Left cardiac atrium (tissue), 4 donors: ENCODE measurements at places on chromosomes 3 and 15. TPM values are rescaled to one million over a fixed set of nuclear protein-coding genes. Genes with fewer than 3 reads are reported as not detected.

DNA sequence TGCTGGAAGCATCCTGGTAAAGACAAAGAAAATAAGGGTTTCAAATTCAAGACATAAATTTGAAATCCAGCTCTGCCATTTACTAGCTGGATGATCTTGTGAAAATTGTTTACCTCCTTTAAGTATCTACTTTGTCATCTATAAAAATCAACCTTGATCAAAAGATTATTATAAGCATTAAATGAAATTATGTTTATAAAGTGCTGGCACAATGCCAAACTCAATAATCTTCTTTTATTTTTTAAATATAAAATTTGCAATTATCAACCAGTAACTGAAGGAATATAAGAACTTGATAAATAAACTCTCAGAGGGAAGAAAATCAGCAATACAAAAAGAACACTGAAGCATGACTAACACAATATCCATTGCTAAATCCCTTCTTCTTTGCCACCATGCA lies 25.8 kb downstream of the C3orf33 start:
- DNase-seq = no peak

DNA sequence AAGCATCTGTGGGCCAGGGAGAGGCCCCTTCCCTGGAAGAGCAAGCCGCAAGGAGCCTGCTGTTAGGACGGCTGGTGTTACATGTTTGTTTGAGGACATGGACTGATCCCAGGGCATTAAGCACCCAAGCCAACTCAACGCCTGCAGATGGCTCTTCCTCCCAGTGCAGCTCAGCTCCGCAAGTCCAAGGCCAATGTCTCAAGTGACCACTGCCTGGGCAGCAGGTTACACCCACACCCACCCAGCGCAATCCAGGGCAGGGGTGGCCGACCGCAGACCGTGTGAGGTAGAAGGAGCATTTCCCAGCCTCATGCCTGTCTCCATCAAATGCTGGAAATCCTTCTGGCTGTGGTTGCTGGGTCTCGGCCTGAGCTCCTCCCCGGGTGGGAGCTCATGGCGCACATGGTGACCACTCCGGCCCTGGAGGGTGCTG lies 14.5 kb downstream of the GP5 start:
- DNase-seq = no peak

- no peak for DNase-seq
Observed at GRCh38 chr3:128217702-128218547, 64.6 kb downstream of the EEFSEC start.

DNA sequence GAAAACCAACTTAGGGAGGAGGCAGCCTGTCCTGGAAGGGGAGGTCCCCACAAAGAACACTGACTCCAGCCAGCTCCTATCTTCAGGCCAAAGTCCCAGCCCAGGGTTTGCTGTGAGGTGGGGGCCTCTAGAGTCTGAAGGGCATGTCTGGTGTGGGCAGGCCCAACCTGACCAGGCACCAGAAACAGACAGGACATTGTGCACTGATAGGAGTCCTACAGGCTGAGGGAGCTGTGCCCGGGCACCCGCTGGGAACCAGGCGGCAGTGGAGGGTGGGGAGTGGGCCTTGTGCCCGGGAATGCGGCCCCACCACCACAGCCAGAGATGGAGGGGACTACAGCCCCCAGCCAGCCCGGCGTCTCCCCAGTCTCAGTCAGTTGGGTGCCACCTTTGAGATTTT lies 161.4 kb downstream of the WNT7A start:
- no peak for DNase-seq

GRCh38 chr15:63035977-63036376 lies 6.6 kb upstream of the TPM1 start:
- no peak for DNase-seq

CLRN1 gene
- total RNA-seq = not detected

DNA sequence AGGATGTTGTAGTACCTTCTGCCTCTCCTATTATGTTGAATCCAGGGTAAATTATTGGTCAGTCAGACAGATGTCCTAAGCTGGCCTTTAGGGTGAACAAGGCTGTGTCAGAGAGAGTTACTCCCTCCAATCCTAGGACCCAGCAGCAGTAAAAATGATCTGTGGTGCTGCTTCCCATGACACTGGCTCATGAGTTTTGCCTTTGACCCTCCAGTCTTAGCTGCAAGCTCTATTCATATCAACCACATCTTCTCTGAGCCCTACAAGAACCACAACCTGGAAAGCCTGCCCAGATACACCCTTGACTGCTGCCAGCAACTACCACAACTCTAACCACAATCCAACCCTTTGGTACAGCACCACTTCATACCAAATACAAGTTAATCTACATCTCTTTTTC lies 27.2 kb upstream of the PHLDB2 start:
- no peak for DNase-seq

DNA sequence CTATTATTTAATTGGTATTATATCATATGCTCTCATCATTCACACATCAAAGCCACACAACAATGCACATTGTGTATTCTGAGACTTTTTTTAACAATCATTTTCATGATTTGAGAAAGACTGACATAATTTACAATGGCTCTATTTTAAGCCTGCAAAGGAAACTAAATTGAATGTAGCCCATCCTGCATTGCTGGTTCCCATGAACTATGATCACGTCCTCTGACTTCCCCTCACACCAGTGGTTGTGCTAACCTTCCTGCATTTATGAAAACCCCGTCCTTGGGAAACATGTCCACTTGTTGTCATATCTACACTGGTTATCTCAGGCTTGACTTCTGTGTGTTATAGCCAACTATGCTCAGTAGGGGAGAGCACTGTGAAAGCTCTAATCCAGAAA lies 546.2 kb downstream of the MECOM start:
- DNase-seq = no peak

- no peak for DNase-seq
Observed at GRCh38 chr3:40930756-40931155, 268.5 kb upstream of the CTNNB1 start.

NMNAT3 gene
- 13.0 TPM for total RNA-seq

GRCh38 chr3:175378348-175378747 lies 519.2 kb downstream of the NAALADL2 start:
- DNase-seq = no peak

NEK11 gene
- 3.4 TPM for total RNA-seq

DNA sequence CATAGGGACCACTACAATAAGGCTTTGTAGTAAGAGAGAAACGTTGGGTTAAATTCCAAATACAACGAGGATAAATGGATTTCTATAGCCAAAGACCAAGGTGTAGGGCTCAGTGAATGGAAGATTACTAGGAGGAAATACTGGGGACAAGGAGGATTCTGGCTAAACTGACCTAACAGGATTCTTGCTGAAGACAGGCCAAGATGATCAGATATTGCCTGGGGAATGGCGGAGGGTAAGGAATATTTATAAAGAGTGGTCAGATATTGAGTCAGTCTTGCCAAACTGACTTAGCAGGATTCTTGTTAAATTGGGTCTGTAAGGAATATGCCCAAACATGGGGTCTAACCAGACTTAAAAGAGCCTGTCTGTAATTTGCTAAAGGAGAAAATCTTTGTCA lies 463.8 kb downstream of the EDEM1 start:
- DNase-seq = no peak

GRCh38 chr3:156532730-156533129 lies 22.2 kb downstream of the SSR3 start:
- DNase-seq = no peak

GRCh38 chr3:69499899-69500421 lies 114.1 kb upstream of the FRMD4B start:
- peak; percentile 78 for DNase-seq

DCBLD2 gene
- 38.2 TPM for total RNA-seq

MTFMT gene
- total RNA-seq = 23.6 TPM

LINGO1 gene
- total RNA-seq = 30.5 TPM

P3H2 gene
- 4.0 TPM for total RNA-seq

DNA sequence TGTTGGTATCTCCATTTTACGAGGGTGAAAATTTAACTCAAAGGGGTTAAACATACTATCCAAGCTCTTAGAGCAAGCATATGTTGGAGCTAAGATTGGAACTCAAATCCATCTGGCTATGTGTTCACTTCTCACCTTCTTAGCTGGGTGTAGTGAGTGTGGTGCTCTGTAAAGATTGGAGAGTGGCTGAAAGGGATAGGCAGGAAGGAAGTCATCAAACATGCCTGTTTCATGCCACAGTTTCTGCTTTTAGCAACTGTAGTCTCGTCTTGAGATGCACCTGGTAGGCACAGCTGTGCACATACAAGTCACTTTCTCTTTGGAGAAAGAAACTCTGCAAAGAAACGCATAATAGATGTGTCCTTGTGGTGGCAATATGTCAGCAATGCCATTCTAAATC lies 189.1 kb upstream of the MDFIC2 start:
- no peak for DNase-seq

- no peak for DNase-seq
Observed at GRCh38 chr15:90151989-90152645, 49.0 kb upstream of the SEMA4B start.

ACKR4 gene
- 2.1 TPM for total RNA-seq

- no peak for DNase-seq
Observed at GRCh38 chr15:85564686-85565085, 184.3 kb downstream of the AKAP13 start.

DNA sequence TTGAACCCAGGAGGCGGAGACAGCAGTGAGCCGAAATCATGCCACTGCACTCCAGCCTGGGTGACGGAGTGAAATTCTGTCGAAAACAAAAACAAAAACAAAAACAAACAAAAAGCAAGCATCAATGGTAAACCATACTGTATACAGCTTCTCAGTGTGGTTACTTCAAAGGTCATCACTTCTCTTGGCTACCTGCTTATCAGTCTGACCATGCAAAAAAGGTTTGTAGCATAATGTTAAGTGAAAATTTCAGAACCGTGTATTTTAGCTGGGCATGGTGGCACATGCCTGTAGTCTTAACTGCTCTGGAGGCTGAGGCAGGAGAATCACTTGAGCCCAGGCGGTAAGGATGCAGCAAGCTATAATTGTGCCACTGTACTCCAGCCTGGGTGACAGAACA lies 4.2 kb downstream of the UBXN7 start:
- no peak for DNase-seq

GRCh38 chr3:147161833-147162232 lies 244.5 kb downstream of the ZIC4 start:
- no peak for DNase-seq

CLDN11 gene
- 9.4 TPM for total RNA-seq

GRCh38 chr3:20683910-20684309 lies 497.9 kb upstream of the SGO1 start:
- DNase-seq = no peak

DNA sequence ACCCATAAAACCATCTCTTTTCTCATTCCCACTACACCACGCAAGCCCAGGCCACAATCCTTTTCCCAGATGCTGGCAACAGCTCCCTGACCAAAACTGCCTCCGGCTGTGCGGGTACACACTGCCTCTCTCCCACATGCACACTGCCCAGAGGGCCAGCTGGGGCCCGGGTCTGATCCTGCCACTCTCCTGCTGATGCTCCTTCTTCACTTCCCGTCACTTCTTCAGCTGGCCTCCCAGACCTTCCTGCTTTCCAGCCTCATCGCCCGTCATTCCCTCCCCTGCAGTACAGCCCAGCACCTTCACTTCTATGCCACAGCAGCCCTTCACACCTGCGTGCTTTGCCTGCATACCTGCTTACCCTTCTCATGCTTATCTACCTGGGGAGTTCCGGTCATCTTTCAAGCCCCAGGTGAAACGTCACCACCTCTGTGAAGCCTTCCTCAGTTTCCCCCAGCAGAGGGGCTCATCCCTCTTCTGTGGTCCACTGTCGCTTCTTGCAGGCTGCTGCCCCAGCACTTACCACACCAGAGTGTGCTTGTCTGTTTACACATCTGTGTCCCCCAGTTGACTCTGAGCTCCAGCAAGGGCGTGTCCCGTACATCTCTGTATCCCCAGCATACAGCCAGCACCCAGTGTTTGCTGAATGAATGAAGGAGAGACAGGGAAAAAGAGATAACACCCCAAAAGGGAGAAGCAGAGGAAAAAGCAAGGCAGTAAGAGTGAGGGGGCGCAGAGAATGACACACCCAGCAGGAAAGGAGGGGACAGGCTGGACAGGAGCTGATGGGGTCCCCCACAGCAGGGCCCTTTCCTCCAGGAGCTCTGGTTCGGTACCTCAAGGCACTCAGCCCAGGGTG lies 22.2 kb downstream of the GRAMD2A start:
- no peak for DNase-seq

EFCC1 gene
- total RNA-seq = 1.1 TPM

THBS1 gene
- total RNA-seq = 43.9 TPM

GRCh38 chr15:27742751-27743477 lies 356.2 kb downstream of the OCA2 start:
- peak; percentile 25 for DNase-seq

WDR93 gene
- total RNA-seq = not detected

DNA sequence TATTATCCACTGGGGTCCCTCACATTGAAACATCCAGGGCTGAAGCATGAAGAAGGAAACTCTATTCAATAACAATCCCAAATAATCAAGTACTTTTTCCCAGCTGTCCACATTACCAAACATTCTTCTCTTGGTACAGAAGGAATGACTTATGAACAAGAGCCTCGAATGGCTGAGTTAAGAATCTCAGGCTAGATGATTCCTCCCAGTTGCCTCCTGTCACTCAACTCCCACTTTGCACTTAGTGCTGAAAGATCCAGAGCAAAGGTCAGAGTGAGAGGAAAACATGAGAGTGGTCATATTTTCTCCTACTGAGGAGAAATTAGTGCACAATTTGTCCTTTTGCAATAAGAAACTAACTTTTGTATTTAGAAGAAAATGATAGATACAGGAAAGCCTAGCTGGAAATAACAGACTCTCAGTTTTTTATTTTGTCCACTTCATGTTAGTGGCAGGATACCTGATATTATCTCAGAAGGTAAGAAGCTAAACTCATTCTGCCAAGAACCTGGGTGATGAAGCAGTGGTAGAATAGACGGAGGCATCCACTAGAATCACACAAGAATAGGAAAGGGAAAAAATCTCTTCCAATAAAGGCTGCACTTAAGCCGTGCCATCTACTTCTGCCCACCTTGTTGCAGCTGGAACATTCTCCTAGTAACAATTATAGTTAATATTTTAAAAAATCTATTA lies 46.2 kb downstream of the GADL1 start:
- no peak for DNase-seq

DNA sequence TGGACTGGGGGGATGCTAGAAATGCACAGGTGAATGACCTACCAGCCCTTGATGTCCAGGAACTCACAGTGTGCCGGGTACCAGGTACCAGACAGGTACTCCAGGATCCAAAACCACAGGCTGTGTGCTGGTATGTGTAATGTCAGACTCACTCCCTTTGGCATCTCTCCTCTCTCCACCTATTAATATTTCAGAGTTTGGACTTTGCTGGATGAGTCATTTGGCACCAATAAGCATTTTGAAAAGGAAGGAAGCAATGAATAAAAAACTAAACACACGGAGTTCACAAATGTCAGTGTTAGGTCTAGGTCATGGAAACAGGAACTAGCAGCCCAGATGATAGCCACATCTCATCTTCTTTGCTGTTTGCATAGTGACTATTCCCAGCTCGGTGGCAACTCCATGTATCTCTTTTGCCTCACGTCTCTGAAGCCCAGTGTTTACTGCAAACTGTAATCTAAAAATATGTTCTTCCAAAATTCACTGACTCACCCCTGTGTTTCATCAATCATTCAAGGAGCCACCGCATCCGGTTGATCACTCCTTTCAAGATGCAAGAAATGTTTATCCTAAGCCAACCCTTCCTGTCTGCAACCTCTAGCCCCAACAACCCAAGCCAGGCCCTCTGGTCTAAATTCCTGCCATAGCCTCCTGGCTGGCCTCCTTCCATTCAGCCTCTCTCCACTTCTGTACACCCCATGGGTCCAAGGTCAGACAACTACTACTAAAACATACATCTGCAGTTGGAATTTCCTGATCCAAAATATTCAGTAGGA lies 8.4 kb downstream of the ITGB5 start:
- peak; percentile 60 for DNase-seq

- DNase-seq = no peak
Observed at GRCh38 chr3:182913889-182914288, 66.4 kb downstream of the DCUN1D1 start.
